ENCODE measurements at places on chromosomes 5 and 9.

DNA sequence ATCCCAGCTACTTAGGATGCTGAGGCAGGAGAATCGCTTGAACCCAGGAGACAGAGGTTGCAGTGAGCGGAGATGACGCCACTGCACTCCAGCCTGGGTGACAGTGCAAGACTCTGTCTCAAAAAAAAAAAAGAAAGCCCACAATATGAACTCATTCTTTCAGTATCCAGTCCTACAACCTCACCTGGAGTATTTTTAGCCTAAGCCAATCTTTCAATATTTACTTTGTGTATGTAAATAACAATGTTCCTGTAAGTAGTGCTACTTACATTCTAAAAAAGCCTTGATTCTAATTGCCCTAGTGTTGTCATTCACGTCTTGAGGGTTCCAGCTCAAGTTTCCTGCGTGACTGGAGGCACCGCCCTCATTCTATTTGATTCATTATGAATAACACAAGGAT is 62.0 kb downstream of the BHMT start:
- DNase-seq = peak; percentile 36

DNA sequence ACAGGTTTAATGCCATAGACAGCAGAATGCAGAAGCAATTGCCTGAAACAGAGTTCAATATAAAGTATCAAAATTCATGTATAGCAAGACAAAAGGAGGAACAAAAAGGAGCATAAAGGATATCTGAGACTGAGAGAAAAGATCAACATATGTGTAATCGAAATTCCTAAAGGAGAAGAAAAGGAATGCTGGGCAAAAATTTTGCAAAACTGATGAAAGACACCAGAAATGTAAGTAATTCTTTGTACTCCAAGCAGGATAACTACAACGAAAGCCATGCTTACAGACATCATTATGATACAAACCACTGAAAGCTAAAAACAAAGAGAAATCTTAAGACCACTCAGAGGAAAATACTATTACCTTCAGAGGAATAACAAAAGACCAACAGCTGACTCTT is 72.8 kb upstream of the MTAP start:
- no peak for DNase-seq

DNA sequence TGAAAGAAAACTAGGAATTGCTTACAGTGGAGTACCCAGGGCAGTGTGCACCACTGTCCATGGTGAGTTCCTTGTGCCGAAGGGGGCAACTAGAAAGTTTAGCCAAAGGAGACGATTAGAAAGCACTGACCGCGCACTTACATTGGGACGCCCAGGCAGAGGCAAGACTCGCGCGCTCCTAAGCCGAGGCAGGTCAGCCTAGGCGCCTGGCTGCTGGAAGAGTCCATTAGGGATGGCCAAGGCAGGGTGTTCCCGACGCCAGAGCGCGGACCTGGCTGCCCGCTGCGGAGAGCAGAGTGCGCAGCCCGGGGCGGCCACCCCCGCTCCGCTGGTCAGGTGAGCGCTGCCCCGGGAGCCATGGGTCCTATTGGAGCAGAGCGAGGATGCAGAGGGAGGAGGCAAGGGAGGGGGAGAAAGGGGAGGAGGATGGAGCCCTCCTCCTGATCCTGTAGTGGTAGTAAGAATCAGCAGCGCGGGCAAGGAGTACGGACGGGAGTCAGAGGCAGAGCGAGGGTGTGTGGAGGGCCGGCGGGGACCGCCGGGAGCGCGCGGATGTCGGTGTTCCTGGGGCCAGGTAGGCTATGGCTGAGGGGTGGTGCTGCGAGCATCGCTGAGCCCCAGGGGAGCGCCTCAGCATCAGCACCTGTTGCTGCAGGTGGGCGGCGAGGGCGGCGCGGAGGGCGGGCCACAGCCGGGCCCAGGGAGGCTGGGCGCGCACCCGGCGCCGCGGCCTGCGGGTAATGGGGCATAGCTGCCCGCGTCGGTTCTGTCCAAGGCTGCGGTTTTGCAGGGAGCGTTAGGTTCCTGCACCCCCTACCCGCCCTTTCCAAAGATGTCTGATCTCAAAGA is at the start of gene ADGRV1:
Gene ADGRV1, plus strand, starts transcription at position 454 of the 849 bp plus-strand sequence. Its CDS starts 99 bp downstream, at position 553.
- peak; percentile 85 for DNase-seq

GRCh38 chr9:131310833-131311554 is 21.5 kb downstream of the PLPP7 start:
- no peak for DNase-seq

- no peak for DNase-seq
Measured at GRCh38 chr5:75044406-75044805, 8.0 kb downstream of the GCNT4 start.

- peak; percentile 58 for DNase-seq
Measured at GRCh38 chr9:108761655-108762347, 94.0 kb downstream of the ACTL7B start.

DNA sequence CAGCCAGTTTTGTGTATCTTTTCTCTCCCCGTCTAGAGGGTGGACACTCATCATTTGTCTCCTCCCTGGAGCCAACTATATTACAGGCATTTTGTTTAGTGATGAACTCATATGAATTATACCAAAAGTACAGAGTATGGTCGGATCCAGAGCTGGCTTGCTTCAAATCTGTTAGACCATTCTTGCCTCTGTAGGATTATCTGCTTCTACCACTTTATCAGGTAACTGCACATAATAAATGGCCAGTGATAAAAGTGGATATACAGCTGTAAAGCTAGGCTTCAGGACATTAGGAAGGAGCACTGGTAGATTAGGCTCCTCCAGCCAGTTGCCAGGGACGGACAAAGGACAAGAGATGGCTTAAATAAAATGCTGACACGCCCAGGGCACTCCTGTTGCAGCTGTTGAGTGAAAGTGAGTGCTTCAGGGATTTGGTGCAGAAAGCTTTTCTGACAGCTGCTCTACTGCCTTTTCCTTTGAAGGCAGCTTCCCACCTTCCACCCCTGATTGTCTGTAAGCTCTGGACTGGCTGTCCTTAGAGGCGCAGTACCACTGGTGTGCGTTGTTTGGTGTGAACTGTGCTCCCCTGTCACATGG is 259.2 kb downstream of the PDZD2 start:
- DNase-seq = no peak

DNA sequence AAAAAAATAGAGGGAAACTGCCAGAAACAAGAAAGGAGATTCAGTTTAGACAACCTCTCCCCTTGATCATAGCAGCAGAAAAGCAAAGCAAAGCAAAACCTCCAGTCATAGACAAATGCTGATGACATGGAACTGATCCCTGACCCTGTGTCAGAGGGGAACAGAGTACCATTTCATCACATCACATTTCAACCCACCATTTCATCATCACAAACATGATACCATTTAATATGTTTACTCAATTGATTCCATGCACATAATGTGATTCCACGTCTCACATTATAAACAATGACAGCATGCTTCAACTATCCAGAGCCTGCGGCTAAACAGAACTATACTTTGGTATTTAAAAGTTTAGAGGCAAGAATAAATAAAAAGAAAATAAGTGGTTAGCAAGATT is 28.7 kb upstream of the ACOT12 start:
- peak; percentile 50 for DNase-seq

DNA sequence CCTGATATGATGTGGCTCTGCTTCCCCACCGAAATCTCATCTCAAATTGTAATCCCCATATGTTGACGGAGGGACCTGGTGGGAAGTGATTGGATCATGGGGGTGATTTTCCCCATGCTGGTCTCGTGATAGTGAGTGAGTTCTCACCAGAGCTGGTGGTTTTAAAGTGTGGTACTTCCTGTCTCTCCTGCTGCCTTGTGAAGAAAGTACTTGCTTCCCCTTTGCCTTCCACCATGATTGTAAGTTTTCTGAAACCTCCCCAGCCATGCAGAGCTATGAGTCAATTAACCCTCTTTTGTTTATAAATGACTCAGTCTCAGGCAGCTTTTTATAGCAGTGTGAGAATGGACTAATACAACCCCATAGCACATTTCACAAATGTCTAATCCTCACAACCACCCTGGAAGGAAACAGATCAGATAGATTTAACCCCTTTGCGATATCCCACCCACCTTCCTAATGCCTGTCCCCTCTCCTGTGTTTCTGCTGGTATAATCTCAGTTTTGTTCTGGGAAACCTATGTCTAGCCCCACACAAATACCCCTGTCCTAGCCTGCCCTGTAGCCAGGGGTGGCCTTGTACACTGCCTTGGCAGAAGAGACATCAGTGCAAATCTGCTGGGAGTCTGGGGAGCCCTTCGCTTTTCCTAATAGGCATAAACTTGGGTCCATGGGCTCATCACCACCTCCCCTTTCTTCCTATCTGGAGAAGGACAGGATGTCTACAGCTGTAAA is 157.0 kb upstream of the RAI14 start:
- DNase-seq = no peak

DNA sequence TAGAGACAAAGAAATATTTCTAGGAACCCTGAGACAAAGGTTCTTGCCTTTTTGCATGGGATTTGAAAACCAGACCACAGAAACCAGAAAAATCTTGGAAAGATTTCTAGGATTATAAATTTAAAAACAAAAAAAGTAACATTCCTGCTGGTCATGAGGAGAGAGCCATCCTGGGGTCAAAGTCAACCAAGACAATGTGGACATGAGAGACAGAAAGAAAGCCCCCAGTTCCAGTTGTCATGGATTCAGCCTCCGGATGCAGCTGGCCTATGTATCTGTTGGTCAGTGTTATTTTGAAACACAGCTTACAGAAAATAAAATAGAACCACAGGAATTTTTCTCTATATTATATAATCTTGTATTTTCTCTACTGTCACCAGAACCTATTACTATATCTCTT is 24.4 kb upstream of the RGMB start:
- no peak for DNase-seq

DNA sequence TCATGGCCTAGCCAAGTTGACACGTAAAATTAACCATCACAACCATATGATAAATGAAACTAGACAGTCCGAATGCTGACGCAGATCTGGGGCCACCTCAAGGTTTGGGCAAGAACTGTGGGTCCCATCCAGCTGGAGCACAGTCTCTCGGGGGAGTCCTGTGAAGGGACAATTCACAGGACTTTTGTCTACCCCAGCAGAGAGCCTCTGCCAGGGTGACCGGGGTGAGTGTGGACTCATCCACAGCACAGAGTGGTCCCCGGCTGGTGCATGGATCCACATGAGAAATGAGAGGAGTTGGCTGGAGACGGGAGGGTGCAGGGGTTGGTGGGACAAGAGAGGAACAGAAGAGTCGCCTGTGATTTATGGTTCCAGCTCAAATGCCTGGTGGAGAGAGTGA is 17.7 kb upstream of the MED10 start:
- no peak for DNase-seq

DNA sequence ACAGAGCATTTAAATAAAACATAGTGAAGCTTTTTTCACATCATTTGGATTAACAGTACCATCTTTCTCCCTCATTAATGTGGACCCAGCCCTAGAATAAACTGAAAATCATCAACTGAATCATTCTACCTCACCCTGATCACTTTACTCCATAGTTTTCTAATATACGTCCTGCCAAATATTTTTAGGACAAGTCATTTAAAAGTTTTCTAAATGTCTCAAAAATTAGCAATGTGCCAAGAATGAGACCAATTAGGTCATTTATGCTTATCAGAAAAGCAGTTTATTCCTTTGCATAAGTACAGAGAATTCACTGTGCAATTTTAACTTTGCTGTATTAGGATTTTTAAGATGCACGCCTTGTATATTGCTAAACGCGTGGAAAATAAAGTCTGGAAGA is 284.4 kb downstream of the PIK3R1 start:
- no peak for DNase-seq

Measured in HuH-7 (cell line).